Activated naive CD4-positive, alpha-beta T cell treated with anti-CD3 and anti-CD28 coated beads for 36 hours (primary cell): ENCODE measurements at places on chromosomes 5 and 9. TPM values are rescaled to one million over a fixed set of nuclear protein-coding genes. Genes with fewer than 3 reads are reported as not detected.

Gene FOXD4L3
- total RNA-seq: not detected

Gene TNFSF15
- 0.62 TPM for total RNA-seq

Gene FBXL7
- not detected for total RNA-seq

Gene PCDHGA11
- total RNA-seq: 0.10 TPM

Gene AQP7
- total RNA-seq: not detected

GRCh38 chr9:134942011-134942787 lies 24.5 kb upstream of the FCN1 start:
- no peaks in the 10 kb centered on the region for H3K36me3 ChIP-seq
- no peaks in the 10 kb centered on the region for H3K27me3 ChIP-seq
- DNase-seq: no peak
- no peak overlapping the region for H3K27ac ChIP-seq
- no peak overlapping the region for H3K4me3 ChIP-seq
- H3K4me1 ChIP-seq: no peaks in the 10 kb centered on the region

- no peak overlapping the region for H3K4me3 ChIP-seq
- H3K4me1 ChIP-seq: peaks cover 6% of the 10 kb centered on the region
- DNase-seq: no peak
Measured at GRCh38 chr9:72384710-72385485, 19.9 kb upstream of the ZFAND5 start.

- H3K27me3 ChIP-seq: no peaks in the 10 kb centered on the region
- H3K27ac ChIP-seq: no peak overlapping the region
- H3K36me3 ChIP-seq: no peaks in the 10 kb centered on the region
- no peak for DNase-seq
- no peaks in the 10 kb centered on the region for H3K4me1 ChIP-seq
Measured at GRCh38 chr5:45334939-45335338, 361.2 kb downstream of the HCN1 start.

GRCh38 chr5:169706758-169707450 lies 69.8 kb downstream of the DOCK2 start:
- H3K4me1 ChIP-seq: peaks cover 43% of the 10 kb centered on the region
- no peaks in the 10 kb centered on the region for H3K27me3 ChIP-seq
- no peak for DNase-seq
- peaks cover 58% of the 10 kb centered on the region for H3K36me3 ChIP-seq
- H3K27ac ChIP-seq: peak overlapping the region; percentile 76
